ENCODE measurements at places on chromosomes 1 and 21.
A peak's percentile ranks its signal among the peaks of the same experiment; 100 is the strongest.

DNA sequence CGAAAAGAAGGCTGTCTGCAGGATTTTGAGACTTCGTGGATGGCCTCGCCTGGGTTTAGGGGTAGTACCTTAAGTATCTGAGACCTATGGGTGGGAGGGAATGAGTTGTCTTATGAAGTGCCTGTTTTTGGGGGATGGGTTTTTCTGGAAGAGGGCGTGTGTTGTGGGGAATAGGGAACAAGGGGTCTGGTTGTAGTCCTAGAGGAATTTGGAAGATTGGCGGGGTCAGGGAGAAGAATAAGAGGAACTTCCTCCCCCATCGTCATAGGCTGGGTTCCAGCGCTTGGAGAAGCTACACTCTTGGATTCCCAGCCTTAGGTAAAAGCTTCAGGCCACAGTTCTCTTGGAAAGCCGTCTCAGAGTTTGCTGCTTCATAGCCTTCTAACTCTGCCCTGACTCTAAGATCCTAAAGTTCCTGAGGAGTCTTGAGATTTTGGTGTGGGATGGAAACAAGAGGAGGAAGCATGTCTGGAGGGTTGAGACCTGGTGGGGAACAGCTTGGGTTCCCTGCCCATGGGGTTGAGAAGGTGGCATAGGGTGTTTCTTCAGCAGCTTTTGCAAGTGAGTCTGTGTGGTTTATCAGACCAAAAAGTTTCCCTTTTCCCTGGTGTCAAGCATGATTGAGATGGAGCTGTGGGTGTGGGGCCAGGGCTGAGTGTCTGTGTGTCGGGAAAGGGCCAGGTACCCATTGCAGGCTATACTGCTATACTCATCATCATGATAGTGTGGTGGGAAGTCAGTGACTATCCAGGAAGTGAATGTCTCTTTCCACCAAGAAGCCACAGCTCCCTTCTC, 1.8 kb downstream of the VANGL2 start:
- DNase-seq = no peak

GRCh38 chr1:107883562-107883961, 81.4 kb downstream of the VAV3 start:
- DNase-seq = no peak

DNA sequence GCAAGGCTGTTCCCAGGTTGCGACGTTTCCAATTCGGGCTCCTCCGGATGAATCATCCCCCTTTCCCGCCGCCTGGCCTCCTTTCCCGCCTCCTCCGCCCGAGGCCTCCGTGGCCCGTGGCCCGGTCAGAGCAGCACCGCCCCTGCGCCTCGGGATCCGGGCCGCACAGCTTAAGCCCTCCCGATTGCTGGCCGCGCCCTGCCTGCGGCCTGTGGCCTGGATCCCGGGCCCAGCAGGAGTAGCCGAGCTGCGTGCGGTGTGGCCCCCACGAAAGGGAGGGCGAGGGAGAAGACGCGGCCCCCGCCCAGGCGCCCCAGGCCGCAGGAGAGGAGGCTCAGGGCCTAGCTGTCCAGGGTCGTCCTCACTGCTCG, 1.0 kb downstream of the TMEM200B start:
- DNase-seq = peak; percentile 82

DNA sequence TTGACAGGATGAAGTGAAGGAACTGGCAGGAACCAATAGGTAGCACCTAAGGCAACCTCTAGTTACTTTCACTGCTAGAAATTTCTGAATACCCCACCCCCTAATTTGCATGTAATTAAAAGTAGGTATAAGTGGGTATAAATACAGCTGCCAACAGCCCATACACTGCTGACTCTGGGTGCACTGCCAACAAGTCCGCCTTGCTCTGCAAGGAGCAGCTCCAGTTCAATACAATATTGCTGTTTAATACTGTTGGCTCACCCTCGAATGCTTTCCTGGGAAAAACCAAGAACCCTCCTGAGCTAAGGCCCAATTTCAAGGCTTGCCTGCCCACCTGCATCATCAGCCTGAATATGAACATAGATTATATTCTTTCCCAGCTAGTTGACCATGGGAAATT, 981.9 kb downstream of the ADGRL2 start:
- DNase-seq = no peak

DNA sequence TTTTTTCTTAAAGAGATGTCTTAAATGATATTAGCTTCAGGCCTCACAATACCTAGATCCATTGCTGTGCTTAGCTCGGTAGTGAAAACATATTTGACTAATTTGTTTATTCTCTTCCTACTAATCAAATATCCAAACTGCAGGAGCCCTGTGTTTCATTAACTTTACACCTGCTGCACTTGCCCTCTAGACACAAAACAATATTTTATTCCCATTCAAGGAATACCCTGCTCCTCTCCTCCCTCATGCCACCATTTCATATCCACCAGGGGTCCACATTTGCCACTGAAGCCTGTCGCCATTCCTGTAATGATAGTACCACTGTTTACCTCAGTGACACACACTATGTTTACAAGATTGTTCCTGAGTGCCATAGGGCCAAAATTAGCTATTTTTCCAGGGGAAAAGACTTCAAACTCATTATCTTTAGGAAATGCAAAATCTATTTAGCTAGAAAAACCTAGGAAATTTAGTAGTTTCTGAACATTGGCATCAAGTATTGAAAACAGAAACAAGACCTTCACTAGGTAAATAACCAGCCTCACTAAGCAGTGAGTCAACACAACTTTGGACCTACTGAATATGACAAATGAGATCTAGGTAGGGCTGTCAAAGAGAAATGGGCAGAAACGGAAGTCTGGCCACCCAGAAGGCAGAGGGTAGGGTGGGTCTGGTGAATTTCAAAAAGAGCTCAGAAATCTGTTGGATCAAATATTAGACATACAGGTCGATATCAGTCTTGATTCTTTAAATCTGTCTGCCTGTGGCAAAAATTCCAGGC, 134.6 kb upstream of the KCNK1 start:
- DNase-seq = no peak

GRCh38 chr1:79431340-79431739, 424.8 kb upstream of the ADGRL4 start:
- no peak for DNase-seq

GRCh38 chr1:183642166-183642565, 6.6 kb upstream of the ARPC5 start:
- no peak for DNase-seq

DNA sequence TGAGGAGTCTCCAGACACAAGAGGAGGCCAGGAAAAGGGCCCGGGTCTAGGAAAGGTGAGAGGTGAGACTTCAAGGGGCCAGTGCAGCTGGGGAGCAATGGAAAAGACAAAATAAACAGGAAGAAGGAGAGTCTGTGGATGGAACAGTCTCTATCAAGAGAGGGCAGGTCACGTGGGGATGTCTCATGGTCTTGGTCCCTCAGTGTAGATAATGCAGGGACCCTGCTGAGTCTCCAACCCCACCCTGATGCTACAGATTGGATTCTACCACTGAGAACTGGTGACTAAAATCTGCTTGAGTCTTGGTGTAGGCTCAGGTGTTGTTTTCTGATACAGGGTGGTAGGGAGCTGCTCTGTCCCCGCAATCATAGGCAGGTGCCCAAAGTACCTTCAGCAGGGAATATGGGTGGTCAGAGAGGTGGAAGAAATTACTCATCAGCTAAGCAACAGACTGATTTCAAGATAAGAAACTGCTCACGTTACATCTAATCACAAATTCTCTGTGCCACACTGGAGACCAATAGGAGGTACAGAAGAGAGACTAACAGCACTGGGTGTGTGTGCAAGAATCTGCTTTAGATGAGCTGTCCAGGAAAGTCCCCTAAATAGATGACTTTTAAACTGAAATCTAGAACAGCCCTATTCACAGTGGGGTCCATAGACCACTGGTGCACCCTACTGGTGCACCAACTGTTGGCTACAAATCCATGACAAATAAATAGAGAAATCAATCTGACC, 101.5 kb upstream of the TLR5 start:
- DNase-seq = no peak

DNA sequence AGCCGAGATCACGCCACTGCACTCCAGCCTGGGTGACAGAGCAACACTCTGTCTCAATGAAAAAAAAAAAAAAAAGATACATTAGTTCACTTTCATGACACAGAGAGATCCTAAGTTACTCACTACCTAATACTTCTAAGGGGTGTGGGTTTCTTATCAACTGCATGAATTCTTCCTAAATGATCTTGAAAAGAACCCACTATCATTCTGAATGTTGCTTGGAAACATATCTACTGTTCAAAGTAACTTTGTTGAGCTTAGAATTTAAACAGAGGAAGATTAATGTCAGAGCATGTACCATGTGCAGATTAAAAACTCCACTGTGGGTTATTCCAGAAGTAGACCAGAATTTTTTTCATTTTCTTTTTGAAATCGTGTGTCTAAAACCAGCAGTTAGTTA, 241.5 kb downstream of the LTN1 start:
- no peak for DNase-seq

All from left hindlimb (tissue), 1 donor.